ENCODE measurements at places on chromosomes 3 and 15.

GRCh38 chr3:191342411-191342810, 12.1 kb upstream of the UTS2B start:
- DNase-seq = no peak

DNA sequence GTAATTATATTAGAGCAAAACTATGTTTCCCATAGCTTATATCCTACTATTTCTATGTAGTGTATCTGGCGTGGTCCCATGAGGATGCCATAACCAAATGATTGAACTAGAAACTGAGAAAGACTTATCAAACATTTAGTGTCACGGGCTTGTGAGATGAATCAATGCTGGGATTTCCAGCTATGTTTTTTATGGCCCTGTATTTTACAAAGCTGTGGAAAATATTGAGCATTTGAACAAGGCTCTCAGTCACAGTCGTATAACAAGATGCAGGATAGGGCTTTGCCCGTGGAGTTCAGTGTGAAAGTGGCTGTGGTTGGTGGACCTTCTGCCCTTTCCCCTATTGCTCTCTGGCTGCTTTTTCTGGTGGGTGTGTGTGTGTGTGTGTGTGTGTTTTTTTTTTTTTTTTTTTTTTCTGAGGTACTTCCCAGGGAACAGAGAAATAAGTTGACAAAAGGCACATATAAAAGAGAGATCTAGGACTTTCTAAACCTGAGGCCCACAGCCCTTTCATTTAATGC, 60.7 kb downstream of the CACNA1D start:
- no peak for DNase-seq

DNA sequence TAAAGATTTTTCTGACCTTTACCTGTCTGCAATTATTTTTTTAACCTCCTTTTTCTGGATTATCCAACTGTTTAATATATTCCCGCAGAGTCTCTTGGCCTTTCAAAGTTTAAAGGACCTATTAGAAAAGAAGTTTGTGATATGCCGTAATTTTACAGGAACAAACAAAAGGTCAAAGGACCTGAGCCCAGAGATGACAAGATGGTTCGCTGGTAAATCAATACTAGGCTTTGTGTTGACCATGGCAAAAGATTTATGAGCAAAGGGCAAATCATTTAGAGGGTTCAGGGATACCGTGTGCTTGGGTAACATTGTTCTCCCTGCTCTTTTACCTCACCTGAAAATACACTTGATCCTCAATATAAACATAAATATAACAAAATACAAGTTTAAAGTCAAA, 923.5 kb downstream of the ROBO1 start:
- DNase-seq = no peak

GRCh38 chr3:118863731-118864322, 170.8 kb downstream of the IGSF11 start:
- DNase-seq = no peak

- DNase-seq = no peak
Measured at GRCh38 chr3:7171493-7171892, 310.6 kb downstream of the GRM7 start.
